ENCODE measurements at places on chromosomes 4 and X.

- DNase-seq = no peak
These were observed 471.3 kb downstream of the TECRL start for GRCh38 chr4:63937961-63938360.

DNA sequence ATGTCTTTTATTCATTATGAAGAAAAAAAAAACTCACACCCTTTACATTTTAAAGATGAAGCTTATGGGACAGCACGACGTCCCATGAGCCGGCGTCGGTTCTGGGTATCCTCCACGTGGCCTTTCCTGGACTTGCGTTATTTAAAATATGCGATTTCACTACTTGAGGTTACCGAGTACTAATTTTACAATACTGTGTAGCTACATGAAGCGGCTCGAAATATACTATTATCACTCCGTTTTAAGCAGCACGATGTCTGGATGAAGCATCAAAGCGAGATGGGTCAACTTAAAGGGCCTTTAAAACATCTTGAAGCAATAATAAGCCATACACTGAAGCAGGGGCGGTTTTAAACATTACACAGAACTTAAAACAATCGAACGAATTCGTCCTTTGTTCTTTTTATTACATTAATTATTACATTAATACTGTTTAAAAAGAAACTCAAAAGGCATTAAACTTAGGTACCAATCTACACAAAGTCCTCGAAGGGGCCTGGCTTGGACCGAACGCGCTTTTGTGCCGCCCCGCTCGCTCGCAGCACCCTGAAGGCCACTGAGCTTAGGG is 1.4 kb upstream of the KLF3 start:
- no peak for DNase-seq

- DNase-seq = peak; percentile 37
These were observed at the start of gene CRLF2 for GRCh38 chrX:1212532-1212931. Gene CRLF2, minus strand, starts transcription at chrX:1212649. Its CDS starts 15 bp downstream, at chrX:1212634.

DNA sequence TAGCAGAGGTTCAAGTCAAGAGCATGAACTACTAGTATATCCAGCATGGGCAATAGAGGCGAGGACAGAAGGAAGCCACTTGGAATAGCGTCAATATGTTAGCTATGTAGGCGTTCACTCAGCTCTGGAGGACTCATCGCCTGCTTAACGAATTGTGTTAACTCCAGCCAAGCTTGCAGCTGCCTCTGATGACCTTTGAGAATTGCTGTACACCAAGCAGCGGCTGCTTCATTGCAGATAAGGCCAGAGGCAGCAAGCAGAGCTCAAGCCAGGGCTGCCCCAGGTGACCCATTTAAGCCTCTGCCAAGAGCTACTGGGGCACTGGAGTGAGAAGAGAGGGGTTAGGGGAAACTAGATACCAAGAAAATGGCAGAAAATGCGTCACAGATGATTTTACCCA is 160.2 kb upstream of the IGFBP7 start:
- DNase-seq = no peak

DNA sequence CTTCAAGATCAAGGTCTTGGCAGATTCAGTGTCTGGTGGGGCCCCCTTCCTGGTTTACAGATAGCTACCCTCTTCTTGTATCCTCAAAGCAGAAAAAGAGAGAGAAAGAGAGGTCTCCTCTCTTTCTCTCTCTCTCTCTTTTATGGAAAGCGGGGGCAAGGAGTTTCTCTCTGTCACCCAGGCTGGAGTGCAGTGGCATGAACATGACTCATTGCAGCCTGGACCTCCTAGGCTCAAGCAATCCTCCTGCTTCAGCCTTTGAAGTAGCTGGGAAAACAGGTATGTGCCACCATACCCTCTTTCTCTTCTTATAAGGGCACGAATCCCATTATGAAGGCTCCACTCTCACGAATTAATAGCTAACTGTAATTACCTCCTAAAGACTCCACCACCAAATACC is 20.2 kb downstream of the RAB9B start:
- no peak for DNase-seq

DNA sequence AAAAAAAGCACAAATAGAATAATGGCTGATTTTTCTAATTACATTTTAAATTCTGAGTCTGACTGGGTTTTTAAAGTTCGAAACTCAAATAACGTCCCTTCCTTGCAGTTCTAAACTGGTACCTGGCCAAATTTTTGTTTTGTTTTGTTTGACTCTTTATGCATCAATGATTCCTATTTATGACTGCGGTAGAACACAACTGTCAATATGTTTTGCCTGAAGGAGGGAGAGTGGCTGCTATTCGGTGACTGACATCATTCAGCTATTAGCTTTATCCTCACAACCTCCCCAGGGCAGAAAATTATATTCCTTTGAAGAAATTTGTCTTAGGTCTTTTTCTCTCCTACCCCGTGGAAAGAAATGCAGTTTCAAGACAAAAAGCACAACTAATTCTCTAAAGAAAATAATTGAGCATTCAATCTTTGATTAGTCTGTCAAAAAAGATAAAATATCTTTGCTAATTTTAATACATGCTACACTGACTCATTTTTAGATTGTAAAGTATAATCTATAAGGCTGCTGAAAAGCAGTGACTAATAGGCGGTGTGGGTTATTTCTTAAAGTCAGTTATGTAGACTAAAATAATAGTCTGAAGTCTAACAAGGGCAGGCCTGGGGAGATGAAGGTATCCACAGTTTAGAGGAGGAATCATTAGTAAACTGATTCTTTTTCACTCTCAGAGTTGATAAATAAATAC is 61.9 kb downstream of the TMEM150C start:
- no peak for DNase-seq

DNA sequence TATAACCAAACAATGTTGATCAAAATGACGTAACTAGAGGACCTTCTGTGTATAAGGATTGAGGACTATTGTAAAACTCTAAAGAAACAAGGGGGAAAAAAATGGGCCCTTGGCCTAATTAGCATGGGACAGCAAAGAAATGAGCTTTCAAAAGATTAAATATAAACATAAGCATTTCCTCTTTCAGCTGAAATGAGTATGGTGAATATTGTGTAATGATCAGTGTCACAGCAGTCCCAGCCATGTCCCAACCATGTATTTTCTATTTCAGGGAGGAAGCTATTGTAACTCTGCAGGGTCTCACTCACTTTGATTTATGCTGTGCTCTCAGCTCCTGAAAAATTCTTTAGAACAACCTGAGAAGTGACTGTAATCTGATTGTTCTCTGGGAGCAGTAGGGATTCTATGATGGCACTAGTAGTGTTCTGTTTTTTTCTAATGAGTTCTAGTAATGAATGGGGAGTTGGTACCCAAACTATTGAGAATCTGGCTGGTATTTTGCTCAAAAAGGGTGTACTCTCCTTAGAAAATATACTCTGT is 25.8 kb downstream of the ANXA10 start:
- no peak for DNase-seq

DNA sequence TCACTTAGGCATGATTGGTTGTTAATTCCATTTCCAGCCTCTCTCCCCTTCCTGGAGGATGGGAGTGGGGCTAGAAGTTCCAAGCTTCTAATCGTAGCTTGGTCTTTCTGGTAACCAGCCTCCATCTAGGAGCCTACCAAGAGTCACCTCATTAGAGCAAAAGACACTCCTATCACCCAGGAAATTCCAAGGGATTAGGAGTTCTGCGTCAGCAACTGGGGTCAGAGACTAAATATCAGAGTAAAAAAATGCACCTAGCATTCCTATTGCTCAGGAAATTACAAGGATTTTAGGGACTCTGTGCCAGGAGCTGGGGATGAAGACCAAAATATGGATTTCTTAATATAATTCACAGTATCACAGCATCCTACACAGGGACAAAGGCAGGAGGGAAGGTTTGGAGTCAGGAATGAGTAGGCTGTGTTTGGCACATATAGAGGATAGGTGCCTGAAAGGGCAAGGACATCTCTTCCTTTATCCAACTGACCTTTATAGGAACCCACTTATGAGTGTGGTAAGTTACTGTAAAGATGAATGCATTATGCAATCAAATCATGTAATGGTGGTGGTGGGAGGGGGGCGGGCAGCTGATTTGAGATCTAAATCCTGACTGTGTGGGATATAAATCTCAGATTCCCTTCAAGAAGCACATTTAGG is 30.5 kb upstream of the LIMCH1 start:
- no peak for DNase-seq

GRCh38 chrX:85963736-85964135 is 83.6 kb downstream of the CHM start:
- DNase-seq = peak; percentile 45

DNA sequence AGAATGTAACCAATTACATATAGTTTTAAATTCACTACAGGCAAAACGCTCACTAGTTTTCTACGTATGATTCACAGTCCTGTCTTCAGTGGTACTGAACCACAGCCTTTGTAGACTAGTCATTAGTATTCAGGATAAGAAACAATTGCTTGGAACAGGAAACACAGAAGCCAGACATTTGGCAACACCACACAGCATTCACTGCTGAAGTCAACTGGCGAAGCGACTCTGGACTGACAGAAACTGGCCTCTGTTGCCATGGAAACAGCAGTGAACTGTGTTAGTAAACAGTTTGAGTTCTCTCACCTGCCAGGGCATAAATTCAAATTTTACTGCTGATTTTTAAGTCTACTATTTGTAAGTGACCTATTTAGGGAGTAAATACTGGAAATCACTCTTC is 57.6 kb downstream of the MAPK10 start:
- DNase-seq = no peak

- no peak for DNase-seq
These were observed 300.2 kb downstream of the USP46 start for GRCh38 chr4:52358883-52359321.

GRCh38 chr4:153114771-153115321 is 89.4 kb upstream of the TRIM2 start:
- DNase-seq = no peak

GRCh38 chr4:144350706-144351105 is 210.2 kb upstream of the GYPA start:
- no peak for DNase-seq

Data from ACHN (cell line).